ENCODE measurements at places on chromosomes 3 and 15.
A peak's percentile ranks its signal among the peaks of the same experiment; 100 is the strongest.

DNA sequence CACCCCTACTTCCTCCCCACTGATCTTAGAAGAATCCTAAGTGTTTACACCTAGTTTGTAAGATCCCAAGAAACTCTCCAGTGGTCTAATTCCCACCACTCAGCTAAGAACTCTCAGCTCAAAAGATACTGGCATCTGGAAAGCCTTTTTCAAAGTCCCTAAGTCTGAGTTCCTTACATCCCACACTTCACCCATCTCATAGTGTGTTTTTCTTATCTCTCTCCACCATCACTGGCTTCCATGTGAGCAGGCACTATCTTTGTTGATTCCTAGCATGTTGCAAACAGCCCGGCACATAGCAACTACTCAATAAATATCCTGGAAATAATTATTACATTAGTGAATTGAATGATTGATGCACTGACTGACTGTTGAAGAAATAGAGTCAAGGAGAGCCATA is 173.7 kb downstream of the FHIT start:
- no peak for DNase-seq

- peak; percentile 20 for DNase-seq
These were observed 309.1 kb upstream of the TLE3 start for GRCh38 chr15:70406617-70407335.

- DNase-seq = peak; percentile 37
These were observed 2.4 kb downstream of the TNNC1 start for GRCh38 chr3:52451237-52452083.

- DNase-seq = peak; percentile 57
These were observed 328.3 kb downstream of the THSD4 start for GRCh38 chr15:71443538-71443937.

GRCh38 chr3:107100573-107100972 is 276.7 kb upstream of the CCDC54 start:
- no peak for DNase-seq

DNA sequence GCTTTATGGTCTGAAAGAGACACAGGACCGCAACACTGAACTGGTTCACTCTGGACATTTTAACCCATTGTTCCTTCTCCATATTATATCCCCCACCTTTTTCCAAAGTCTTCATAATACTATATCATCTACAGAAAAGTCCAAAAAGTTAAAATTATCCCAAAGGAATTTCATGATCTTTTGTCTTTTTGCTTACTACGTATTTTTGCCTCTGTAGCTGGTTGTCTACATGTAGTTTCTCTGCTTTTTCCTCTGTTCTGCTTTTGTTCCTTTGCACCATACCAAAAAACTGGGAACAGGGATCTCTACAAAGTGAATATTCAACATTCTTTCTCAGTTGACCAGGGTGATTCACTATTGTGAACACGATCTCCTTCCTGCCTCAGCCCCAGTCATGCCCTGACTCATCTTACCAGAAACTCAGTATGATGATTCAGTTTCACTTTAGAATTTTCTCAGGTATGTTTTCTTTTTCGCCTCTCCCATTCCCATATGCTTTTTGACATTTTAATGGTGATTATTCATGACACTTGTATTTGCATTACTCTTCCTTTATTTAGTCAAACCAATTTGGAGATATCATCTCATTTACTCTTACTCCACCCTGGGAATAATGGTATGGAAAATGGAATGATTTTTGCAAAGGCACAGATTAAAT is 14.5 kb downstream of the EMC4 start:
- DNase-seq = no peak

DNA sequence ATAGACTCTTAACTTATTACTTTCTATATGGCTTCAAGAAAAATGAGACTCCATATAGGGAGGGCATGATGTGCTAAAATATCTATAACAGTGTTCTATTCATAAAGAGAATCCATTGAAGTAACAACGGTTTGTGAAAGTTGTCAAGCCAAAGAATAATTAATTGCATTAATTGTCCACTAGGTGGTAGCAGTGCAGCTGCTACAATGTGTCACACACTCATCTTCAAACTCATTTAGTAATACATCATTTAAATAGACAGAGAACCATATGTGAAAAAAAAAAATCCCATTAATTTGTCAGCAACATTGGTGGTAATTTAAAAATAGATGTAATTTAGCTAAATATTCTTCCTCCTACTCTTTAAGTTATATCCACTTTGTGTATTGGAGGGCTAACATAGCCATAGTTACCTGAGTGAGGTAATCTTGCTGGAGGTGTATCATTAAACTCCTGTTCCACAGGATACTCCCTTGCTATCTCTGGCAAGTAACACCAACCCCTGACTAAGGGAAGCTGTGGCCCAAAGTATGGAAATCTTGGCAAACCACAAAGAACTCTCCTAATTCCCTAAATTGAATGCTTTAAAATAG is 3.7 kb upstream of the CPA3 start:
- DNase-seq = no peak

DNA sequence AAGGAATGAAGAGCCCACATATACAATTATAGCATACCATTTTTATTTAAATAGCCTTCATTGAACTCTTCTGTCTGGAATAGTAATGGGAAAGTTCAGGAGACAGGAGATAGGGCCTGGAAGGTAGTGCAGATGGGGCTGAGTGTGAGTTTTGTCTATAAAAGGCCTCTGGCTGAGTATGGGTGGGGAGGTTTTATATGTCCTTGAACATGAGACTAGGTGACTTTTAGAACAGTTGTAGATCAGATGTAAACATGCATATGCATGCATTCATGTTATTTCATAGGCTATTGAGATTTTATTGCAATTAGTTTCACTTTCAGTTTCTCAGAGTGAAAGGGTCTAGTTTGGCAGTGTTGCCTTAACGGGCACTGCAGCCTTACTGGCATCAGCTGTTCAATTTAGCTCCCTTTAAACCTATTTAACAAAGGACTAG is 27.1 kb downstream of the CGGBP1 start:
- no peak for DNase-seq

- peak; percentile 14 for DNase-seq
These were observed 66.5 kb downstream of the DPH6 start for GRCh38 chr15:35479423-35479822.

DNA sequence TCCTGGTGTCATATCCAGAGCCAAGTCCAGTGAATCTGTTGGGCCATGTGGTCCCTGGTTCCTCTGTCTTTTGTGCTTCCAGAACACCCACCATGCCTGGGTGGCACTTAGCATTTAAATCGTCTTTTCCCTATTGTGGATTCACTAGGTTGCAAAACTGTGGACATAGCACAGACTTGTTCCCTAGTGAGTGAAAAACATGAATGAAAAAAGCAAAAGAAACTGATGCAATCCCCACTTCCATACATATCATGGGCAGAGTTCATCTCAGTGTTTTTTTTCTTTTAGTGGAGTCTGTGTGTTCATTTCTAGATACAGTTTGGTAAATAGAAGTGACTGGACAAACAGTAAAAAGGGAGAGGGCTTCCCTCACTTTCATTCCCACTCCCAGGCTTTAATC is 170.5 kb downstream of the SLCO3A1 start:
- no peak for DNase-seq

DNA sequence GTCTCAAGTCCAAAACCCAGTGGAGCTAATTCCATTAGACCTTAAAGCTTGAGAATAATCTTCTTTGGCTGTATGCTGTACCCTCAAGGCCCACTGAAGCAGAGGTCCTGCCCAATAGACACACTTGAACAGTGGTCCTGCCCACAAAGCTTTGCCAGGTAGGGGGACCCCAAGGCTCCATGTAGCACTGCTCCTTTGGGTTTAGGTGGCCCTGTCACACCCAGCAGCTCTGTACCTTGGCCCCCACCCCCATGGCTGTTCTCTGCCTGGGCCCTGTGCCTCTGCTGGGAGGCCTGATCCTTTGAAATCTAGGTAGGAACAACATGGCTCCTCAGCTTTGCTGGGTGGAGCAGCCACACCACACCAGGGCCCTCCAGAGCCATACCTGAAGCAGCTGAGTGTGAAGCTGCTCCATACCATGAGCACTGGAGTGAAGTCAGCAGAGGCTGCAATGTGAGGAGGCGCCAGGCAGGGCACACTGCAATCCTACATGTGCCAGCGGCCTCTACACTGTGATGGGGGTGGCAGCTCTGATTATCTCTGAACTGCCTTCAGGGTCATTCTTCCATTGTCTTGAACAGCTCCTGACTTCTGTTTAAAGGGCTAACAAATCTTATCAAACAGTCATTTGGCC is 188.0 kb upstream of the CCDC54 start:
- no peak for DNase-seq

All from ELF-1 (cell line).